ENCODE measurements at places on chromosomes 12 and 14.

- DNase-seq = no peak
Observed at GRCh38 chr12:79156846-79157463, 292.4 kb downstream of the SYT1 start.

DNA sequence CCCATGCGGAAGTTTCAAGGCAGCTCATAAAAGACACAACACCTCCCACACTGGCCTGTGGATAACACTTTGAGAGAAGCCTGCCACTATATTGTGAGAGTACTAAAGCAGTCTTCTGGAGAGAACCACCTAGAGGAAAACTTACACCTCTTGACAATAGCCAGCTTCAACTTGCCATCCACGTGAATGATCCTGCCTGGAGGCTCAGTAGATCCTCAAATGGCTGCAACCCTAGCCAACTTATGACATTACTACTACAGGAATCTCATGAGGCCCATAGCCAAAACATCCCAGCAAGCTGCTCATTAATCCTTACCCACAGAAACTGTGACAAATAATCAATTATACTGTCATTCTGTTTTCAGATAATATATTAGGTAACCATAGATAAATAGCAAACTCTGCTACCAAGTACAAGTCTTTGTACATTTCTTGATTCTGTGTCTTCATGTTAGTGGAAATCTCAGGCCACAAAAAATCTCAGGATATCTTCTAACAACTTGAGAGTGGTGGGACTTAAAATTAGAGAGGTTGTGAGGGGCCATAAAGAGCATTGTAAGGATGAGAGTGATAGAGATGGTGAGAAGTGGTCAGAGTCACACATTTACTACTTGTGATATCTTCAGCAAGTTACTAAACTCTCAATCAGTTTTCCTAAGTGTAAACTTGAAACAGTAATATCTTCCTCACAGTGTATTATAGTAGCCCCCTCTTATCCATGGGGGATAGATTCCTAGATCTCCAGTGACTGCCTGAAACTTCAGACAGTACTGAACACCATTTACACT, 368.0 kb downstream of the C12orf50 start:
- no peak for DNase-seq

DNA sequence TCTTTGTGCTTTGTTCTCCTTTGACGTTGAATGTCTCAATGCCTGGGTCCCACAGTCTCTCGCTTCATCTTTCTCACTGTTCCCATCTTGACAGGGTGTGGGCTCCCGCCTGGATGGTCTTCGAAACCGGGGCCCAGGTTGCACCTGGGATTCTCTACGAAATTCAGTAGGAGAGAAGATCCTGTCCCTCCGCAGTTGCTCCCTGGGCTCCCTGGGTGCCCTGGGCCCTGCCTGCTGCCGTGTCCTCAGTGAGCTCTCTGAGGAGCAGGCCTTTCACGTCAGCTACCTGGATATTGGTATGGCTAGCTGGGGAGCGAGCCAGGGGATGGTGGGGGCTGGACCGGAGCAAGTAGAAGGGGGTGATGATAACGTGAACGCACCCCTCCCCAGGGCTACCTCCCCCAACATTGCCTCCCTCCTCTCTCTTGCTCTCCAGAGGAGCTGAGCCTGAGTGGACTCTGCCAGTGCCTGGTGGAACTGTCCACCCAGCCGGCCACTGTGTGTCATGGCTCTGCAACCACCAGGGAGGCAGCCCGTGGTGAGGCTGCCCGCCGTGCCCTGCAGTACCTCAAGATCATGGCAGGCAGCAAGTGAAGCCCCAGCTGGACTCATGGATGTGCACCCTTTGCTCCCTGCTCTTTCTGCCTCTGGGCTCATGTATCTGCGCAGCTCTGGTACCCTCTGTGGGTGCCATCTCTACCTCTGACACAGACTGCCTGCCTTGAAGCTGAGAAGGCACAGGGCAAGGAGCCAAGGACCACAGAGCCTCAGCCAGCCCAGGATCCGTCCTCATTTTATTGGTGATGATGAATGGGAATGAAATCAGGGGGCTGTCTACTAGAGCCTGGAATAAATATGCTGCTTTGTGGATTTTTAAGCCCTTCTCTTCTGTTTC, 1.5 kb downstream of the NPFF start:
- no peak for DNase-seq

GRCh38 chr12:93879476-93880421, 202.6 kb downstream of the CRADD start:
- no peak for DNase-seq

GRCh38 chr12:575129-575502, 88.1 kb downstream of the NINJ2 start:
- DNase-seq = no peak

DNA sequence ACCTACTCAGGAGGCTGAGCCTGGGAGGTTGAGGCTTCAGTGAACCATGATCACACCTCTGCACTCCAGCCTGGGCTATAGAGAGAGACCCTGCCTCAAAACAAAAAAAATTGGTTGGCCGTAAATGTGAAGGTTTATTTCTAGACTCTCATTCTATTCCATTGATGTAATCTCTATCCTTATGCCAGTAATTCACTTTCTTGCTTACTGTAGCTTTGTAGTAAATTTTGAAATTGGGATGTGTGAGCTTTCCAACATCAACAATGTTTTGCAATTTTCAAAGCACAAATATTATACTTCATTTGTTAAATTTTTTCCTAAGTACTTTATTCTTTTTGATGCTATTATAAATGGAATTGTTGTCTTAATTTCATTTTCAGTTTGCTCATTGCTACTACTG, 24.6 kb downstream of the LIN52 start:
- no peak for DNase-seq

Measured in GM10248 (cell line).